ENCODE measurements at places on chromosomes 7 and 10. TPM values are rescaled to one million over a fixed set of nuclear protein-coding genes. Genes with fewer than 3 reads are reported as not detected.

The ANXA8 gene
- 0.19 TPM for total RNA-seq

The IFIT1B gene
- total RNA-seq: not detected

The MPP7 gene
- total RNA-seq: 0.38 TPM

The AKR1C4 gene
- not detected for total RNA-seq

The CUL2 gene
- total RNA-seq: 25.9 TPM

The ITGA8 gene
- total RNA-seq: 84.6 TPM

The OPALIN gene
- total RNA-seq: not detected

The COL13A1 gene
- total RNA-seq: 44.3 TPM

The TAC1 gene
- total RNA-seq: not detected

The CUX1 gene
- 29.7 TPM for total RNA-seq

The SUFU gene
- total RNA-seq: 2.5 TPM

The DNAJC12 gene
- 9.6 TPM for total RNA-seq

The LRMDA gene
- 0.38 TPM for total RNA-seq

The TMEM213 gene
- total RNA-seq: not detected

The SPDYE11 gene
- total RNA-seq: not detected

The RPEL1 gene
- 0.19 TPM for total RNA-seq

The IL6 gene
- 69.4 TPM for total RNA-seq

The CNTNAP2 gene
- not detected for total RNA-seq

The HABP2 gene
- 0.19 TPM for total RNA-seq

The SUN3 gene
- total RNA-seq: not detected

The KBTBD2 gene
- 44.5 TPM for total RNA-seq

The NKX1-2 gene
- total RNA-seq: not detected

The VPS37D gene
- total RNA-seq: 2.3 TPM

The LIPM gene
- total RNA-seq: not detected

The SH2D4B gene
- under 0.01 TPM for total RNA-seq

The OR2A42 gene
- not detected for total RNA-seq

The SEMA3D gene
- 7.0 TPM for total RNA-seq

The FRMD4A gene
- 92.6 TPM for total RNA-seq

The PRRT4 gene
- under 0.01 TPM for total RNA-seq

The GIMAP2 gene
- 2.5 TPM for total RNA-seq

The FAM25C gene
- not detected for total RNA-seq

The ASB13 gene
- 13.0 TPM for total RNA-seq

The NEUROD6 gene
- total RNA-seq: not detected

The TFR2 gene
- total RNA-seq: 0.77 TPM

The TWIST1 gene
- total RNA-seq: 39.5 TPM

The SPDYE16 gene
- total RNA-seq: not detected

The PVRIG gene
- 0.19 TPM for total RNA-seq

The GDF2 gene
- not detected for total RNA-seq

The MYO3A gene
- not detected for total RNA-seq

The CRYGN gene
- total RNA-seq: 0.56 TPM

The CCL24 gene
- total RNA-seq: not detected

Data from regular cardiac myocyte (primary cell).